ENCODE measurements at places on chromosomes 7 and 10.

DNA sequence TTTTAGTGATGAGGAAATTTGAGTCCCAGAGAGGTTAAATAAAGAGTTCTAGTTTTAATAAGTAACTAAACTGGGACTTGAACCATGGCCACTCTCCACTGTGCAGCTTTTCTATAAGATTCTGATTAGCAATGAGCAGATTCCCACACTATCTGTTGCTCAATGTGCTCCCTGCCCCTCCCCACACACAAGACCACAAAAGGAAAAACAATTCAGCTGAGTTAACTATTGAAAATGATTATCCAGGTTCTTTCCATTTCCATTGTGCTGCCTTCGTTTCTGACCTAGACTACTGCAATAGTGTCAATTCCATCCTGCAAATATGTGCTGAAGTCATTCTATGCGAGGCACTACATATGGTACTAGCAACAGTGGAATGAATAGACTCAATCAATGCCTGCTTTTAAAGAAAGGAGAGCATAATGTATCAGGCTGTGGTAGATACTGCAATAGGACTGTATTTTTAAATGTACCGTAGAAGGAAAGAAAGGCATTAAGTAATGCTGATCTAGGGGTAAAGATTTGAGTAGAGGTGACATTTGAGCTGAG, 97.0 kb downstream of the SEMA3C start:
- no peak for DNase-seq

- DNase-seq: peak; percentile 70
Observed at GRCh38 chr7:28180364-28181147, at the start of gene JAZF1. TSS of gene JAZF1 (minus strand) at chr7:28180795.

DNA sequence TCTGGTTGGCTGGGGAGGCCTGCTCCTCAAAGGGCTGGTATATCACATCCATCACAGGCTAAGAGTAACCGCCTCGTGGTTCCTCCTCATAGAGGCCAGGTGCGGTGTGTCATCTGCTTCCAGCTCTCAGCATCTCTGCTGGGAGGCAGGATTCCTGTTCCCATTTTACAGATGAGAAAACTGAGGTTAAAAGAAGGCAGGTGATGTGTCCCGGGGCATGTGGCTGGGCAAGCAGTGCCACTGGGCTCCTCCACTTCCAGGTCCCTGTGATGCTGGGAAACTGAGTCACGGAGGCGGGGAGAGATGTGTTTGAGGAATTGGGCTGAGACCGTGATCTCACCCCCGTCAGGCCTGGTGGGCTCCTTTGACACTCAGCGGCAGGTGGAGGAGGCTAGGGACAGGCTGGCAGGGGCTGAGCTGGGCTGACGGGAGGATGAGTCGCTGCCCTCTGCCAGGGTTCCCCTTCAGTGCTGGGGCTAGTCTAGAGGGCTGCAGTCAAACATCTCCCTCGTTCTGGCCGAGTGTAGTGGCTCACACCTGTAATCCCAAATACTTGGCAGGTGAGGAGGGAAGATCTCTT, 9.4 kb downstream of the ARPC1B start:
- no peak for DNase-seq

DNA sequence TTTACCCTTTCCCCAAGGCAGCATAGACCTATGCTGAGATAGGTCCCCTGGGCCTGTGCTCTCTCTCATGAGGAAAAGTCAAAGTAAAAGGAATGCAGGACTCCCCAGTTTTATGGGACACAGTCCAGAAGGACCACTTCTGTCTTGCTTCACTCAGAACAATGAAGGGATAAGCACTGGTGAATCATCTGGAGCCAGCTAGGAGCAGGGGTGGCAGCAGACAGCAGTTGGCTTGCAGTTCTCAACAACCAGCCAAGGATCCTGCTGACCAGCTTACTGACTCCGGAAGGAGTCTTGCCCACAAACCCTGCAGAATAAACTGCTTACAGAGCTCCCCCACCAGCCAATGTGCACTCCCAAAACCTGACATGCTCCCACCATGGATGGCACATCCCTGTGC, 152.1 kb upstream of the GHITM start:
- DNase-seq: no peak

- peak; percentile 70 for DNase-seq
Observed at GRCh38 chr10:103451831-103452505, at the start of gene CALHM2. TSS of gene CALHM2 (minus strand) at chr10:103452370. CDS start at chr10:103449941, 2,429 bp downstream.

DNA sequence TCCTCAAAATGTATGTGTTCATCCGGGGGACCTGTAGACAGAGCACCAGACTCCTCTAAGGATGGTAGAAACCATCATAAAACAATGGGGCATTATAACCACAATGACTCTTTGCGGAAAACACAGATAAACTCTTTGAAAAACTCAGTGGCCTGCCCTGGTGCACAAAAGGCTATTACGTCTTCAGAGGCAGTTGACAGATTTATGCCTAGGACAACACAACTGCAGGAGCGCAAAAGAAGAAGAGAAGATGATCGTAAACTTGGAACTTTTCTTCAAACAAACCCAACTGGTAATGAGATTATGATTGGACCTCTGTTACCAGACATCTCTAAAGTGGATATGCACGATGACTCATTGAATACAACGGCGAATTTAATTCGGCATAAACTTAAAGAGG, 6.0 kb downstream of the RBM48 start:
- DNase-seq: no peak

GRCh38 chr10:62050893-62051433, 149.5 kb downstream of the ARID5B start:
- no peak for DNase-seq

GRCh38 chr10:97072851-97073665, 112.7 kb downstream of the SLIT1 start:
- peak; percentile 61 for DNase-seq

DNA sequence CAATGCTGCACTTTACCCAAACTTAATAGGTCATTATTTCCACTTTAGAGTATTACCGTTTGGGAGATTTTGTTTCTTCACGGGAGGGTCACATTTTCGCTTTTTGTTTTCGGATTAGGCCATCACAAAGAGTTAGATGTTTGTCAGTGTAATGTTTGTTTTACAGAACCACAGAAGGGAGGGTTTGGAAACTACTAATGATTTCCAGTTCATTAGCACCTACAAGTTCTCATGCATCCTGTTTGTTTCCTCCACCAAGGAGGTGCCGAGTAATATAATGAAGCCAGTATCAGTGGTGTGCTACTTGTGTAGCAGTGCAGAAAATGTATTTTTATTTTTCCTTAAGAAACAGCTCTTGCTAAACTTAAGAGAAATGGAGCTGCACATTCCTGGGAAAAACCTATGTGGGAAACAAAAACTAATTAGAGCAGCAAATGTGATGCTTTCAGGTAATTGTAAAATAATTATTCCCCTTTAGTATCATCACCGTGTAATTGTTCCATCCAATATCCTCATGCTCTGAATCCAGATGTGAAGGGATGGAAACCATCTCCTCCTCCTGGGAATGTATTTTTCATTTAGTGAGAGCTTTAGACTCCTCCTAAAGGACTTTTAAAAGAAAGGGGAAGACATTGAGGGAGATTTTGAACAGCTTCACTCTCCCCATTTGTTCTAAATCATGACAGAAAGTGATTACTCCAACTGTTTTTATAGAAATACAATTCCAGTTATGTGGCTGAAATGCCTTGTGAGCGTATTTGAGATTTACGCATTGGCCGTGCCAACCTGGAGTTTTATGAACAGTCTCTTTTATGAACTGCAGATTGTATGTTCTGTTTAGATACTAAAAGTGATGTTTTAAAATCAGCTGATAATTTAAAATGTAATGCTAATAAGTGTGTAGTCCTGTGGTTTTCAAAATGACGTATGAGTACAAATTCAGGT, 5.6 kb downstream of the CELF2 start:
- DNase-seq: no peak

- no peak for DNase-seq
Observed at GRCh38 chr10:124040451-124041188, 52.8 kb downstream of the CHST15 start.

GRCh38 chr10:55224007-55224781, 423.2 kb upstream of the PCDH15 start:
- no peak for DNase-seq

GRCh38 chr7:36277249-36277542, 112.5 kb upstream of the ANLN start:
- no peak for DNase-seq

DNA sequence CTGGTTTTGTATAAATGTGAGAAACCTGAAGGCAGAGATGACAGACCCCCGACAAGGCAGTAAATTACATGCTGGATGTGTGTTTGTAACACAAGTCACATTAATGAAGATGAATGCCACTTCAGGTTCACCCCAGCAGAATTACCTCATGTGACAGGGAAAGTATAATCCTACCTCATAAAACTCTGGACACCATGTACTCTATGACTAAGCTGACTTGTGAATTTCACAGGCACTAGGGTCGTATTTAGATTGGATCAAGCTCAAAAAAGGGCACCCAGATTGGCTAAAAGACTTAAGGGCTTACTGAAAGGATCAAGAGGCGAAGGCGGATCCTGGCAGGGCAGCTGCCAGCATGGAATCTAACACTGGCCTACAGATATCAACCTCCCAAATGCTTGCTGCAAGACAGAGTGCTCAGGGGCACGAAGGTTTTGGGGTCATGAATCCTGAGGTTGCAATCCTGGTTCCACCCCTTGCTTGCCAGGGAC, 161.4 kb downstream of the PIP4K2A start:
- DNase-seq: no peak

DNA sequence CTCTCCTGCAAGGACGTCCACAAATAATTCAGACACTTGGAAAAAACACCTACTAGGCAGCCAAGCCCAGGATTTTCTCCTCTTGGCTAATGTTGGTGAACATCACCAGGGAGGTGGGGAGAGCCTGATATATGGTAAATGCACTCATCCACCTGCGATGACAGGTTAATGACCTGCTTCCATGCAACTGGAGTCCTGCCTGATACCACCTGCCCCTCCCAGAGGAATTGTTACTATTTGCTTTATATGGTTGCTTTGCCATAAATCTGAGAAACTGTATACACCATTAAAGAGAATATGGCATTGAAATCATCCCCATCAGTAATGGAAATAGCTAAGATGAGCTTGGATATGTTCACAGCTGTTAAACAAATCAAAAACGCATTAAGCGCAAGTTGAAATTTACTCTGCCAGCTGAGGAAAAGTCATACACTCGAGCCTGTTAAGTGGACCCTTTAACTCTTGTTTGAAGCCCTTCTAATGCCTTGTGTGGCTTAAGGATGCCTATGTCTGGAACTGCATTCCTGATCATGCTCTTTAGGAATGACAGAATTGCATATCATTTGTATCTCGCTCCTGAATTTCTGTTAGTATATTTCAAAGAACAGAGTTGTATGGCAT, 208.3 kb downstream of the PRPF18 start:
- DNase-seq: no peak

DNA sequence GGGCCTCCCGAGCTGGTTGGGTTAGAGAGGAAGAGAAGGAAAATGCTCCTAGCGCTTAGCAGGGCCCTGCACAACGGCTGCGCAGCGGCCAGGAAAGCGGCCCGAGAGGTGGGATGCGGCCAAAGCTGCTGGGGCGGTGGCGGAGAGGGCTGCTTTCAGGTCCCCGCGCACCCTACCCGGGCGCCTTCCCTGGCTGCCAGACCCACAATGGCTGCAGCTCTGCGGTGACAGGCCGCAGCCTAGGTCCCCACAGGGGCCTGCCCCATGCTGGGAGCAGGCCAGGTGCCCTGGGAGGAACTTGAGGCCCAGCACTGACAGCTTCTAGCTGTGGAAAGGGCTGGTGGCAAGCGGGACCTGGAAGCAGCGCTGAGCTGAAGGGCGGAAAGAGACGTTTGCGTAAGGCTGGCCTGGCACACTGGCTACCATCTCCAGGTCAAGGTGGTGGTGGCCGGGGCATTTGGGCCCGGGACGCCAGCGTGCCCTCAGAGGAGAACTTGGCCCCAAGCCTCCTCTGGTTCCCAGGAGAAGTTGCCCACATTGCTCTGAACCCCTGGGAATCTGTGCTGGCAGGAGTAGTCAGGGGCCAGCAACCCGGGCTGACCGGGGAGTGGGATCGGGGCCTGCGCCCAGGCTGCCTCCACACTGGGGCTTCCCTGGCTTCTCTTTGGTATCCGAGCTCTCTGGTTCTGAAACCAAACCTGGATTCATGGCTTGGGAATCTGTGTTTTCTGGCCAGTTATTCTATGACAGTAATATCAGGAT, 72.9 kb upstream of the ZNF804B start:
- DNase-seq: no peak

DNA sequence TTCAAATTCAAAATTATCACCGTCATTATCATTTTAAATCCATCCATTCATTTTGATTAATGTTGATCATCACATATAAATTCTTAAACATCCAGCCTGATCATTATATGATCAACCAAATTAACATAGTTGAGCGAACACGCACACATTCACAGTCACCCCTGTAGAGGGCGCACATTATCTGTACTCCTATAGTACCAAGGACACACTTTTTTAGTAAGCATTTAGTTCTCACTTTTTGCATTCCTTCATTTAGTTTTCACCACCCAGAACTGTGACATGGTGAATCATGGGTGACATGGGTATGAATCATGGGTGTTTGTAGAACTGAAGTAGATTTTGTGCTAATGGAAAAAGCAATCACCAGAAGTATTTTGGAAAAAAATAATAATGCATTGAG, 26.0 kb upstream of the ZNF735 start:
- DNase-seq: no peak

DNA sequence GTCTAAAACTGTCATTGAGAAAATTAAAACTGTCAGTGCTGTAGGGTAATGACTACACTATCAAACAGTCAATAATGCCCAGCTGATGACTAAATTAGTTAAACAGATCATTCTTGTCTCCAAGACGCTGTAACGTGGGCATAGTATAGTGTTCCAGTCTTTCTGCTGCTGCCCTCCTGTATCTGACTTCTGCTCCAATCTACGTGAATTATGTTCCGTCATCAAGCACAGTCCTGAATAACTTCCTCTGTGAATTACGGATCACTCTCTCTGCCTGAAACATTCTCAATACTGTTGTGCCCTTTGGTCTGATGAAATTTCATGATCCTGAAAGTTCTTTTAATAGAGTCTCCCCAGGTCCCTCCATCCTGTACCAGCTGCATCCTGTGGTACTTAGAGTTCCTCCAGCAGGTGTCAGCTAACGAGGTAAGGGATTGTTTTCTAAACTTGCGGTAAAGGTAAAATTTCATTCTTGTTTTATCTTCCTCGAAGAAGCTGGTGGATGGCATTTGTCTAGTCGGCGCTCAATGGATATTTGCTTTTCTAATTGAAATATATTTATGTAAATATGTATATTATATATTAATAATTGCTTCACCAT, 393.5 kb upstream of the ADARB2 start:
- no peak for DNase-seq

DNA sequence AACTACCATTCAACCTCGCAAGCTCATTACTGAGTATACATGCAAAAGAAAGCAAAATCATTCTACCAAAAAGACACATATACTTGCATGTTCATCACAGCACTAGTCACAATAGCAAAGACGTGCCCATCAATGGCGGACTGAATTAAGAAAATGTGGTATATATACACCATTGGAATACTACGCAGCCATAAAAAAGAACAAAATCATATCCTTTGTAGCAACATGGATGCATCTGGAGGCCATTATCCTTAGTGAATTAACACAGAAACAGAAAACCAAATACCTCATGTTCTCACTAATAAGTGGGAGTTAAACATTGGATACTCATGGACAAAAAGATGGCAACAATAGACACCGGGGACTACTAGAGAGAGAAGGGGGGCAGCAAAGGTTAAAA, 6.4 kb downstream of the TRDMT1 start:
- no peak for DNase-seq
